Stimulated activated CD4-positive, alpha-beta T cell treated with anti-CD3 and anti-CD28 coated beads, Interleukin-4, amount 100 ng/mL, for 4 hours (primary cell): ENCODE measurements at places on chromosomes 7 and 10.

GRCh38 chr7:151129117-151129959 lies 38.2 kb downstream of the GBX1 start:
- DNase-seq: no peak

- DNase-seq: no peak
Observed at GRCh38 chr10:114181971-114182370, 2.8 kb downstream of the TDRD1 start.

DNA sequence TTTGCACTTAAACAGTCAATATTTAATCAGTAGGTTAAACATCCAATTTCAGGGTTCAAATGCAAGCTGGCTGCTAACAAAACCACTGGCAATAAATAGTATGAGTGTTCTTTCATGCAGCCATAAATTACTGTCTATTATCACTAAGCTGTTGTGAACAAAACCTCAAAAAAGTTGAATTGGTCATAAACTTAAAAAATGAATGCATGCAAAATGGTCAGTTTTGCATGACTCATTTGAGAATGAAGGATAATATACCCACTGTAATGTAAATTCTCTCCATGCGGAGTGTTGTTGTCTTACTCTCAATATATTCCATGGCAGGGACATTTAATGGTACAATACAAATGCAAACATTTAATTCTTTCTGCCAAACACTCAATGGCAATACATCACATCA lies 226.4 kb downstream of the MAGI2 start:
- no peak for DNase-seq

GRCh38 chr10:48209241-48209640 lies 65.3 kb downstream of the FRMPD2 start:
- DNase-seq: no peak

- no peak for DNase-seq
Observed at GRCh38 chr7:143480501-143480900, 2.8 kb downstream of the TAS2R41 start.

- DNase-seq: no peak
Observed at GRCh38 chr7:22860337-22860736, 37.7 kb upstream of the TOMM7 start.
